ENCODE measurements at places on chromosomes 12 and 14.

GRCh38 chr12:132071040-132071810 lies 72.9 kb downstream of the DDX51 start:
- no peak for DNase-seq

DNA sequence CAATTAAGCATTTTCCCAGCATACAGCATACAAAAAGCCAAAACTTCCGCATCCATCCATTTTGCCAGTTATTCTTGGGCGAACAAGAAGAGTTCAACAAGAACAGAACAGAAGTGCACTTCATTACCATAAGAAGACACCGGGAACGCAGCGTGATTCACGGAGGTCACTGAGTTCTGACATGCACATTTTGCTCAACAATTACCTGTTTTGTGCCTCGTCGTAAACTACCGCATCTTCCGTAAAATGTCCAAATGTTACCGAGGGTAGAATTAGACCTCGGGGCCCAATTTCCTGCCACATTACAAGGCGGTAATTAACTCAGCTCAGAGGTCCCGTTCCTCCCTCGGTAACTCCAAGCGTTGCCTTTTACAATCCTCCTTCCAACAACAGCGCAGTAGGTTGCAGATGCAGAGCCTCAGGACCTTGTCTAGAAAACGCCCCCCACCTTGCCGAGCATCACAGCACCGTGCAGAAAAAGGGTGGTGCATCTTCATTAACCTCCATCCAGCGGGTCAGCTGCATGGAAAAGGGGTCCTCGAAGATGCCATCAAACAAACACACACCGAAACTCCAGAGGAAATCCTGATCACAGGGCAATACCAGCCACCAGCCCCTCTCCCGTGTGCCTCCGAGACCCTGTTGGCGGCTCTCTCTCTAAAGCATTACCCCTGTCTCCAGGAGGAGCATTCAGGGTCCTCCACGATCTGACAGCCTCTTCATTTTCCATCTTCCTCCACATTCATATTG lies 125.2 kb downstream of the BCL11B start:
- no peak for DNase-seq

DNA sequence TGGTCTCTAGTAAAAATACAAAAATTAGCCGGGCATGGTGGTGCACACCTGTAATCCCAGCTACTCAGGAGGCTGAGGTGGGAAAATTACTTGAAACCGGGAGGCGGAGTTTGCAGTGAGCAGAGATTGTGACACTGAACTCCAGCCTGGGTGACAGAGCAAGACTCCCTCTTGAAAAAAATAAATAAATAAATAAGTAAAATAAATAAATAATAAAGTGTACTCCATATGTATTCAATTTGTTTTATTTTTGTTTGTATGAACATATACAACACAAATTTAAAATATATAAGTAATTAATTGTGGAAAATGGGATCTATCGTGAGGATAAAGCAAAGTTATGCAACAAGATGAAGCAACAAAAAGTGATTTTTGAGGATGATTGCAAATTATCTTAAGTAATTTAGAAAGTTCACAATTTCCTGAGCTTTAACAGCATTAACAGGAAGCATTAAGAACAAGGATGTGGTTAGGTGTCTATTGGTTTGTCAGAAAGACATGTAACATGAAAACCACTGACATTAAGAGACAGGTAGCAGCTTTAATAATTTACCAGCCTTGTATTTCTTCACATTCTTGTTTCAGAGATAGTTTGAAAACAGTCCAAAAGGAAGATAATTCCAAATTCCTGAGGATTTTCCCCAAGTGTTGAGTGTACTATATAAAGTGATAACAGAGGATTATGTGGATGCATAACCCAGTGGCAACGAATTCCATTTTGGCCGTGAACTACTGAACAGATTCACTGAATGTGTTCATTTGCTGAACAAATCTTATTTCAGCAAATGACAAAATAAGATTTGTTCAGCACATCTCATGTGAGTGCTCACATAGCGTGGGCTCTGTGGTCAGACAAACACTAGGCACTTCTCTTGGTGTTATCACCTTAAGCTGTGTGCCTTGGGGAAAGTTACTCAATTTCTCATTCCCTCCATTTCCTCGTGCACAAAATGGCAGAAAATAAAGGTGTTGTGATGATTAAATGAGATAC lies 68.6 kb upstream of the RESF1 start:
- no peak for DNase-seq

DNA sequence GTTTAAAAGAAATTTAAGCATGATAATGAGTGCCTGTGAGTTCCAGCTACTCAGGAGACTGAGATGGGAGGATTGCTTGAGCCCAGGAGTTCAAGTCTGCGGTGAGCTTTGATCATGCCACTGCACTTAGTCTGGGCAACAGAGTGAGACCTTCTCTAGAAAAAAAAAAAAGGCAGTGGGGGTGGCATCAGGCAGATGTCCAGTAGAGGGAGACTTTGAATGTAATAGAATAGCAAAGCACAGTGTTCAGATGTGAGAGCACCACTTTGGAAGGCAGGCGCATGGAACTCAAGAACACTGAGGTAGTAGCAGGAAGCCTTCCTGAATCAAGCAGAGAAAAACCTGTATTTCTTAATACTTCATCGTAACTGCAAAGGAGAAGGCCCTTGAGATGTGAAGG lies 394.5 kb upstream of the GARIN6 start:
- DNase-seq: no peak

GRCh38 chr12:780750-781379 lies 28.5 kb downstream of the WNK1 start:
- no peak for DNase-seq

DNA sequence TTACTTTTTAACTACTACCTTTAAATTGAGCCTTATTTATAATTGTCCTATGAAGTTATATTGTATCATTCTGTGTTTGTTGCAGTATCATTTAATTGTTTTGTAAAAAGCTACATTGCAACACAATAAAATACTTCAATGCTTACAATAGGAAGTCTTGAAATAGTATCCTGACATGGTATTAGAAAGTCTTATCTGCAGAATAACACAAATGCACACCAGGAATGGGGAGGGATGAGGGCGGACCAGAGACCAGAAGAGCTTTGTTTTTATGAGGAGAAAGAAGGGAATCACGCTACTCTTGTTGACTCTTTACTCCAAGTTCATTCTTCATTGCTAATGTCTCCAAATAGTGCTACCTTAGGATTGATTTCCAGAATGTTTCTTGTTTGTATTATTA lies 120.2 kb downstream of the MON2 start:
- DNase-seq: no peak

- no peak for DNase-seq
Observed at GRCh38 chr14:100045642-100046344, 19.4 kb upstream of the EVL start.

DNA sequence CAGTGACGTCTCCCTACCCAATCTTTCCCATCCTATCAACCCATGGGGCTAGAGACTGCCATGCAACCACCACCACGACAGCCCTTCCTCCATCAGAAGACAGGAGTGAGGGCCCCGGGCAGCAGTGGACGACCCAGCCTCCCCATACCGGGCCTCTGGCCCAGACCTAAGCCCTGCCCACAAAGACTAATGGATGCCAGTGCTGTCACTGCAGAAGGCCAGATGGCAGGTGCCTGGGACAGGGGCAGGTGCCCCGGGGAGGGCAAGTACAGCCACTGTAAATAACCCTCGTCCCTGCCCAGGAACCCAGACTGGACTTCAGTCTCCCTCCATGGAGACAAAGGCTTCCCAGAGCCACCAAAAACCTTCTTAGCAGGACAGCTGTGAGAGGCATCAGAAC lies 20.3 kb upstream of the HSPB8 start:
- no peak for DNase-seq

DNA sequence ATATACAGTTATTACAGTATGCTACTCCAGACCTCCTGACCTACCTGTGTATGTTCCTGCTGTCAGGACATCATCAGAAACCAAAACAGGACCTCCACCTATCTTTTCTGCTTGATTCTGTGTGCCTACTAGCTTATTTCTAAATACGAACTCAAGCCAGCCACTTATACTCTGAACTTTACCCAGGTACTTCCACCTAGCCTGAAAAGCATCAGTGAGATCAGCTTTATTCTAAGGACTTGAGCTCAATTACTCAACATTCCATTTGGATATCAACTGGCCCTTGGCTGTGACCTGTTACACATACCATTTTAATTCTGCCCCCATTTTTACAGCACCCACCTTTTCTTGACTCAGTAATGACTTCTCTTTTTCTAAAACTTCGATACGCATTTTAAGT lies 29.2 kb downstream of the TRIP11 start:
- DNase-seq: no peak

DNA sequence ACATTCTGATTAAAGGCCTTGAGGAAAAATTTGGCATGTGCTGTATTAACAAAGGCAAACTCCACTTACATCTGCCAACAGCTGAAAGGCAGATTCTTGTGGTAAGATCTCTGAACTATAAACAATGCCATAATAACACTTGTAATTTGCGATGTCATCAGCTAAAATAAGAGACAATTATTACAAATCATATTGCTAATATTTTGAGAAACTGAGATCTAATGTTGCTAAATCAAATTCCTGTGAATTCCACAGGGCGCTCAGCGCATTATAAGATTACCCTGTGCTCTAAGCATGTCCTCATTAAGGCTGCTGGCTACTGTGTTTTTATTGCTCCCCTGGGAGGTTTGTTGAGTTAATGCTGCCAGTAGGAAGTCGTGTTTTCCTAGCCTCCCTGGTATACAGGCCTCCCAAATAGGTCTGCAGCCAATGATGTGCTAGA lies 244.8 kb downstream of the DACT1 start:
- DNase-seq: peak; percentile 46

- DNase-seq: no peak
Observed at GRCh38 chr14:76779221-76780057, 18.2 kb downstream of the VASH1 start.

- peak; percentile 30 for DNase-seq
Observed at GRCh38 chr14:63475761-63476160, 67.4 kb downstream of the PPP2R5E start.

DNA sequence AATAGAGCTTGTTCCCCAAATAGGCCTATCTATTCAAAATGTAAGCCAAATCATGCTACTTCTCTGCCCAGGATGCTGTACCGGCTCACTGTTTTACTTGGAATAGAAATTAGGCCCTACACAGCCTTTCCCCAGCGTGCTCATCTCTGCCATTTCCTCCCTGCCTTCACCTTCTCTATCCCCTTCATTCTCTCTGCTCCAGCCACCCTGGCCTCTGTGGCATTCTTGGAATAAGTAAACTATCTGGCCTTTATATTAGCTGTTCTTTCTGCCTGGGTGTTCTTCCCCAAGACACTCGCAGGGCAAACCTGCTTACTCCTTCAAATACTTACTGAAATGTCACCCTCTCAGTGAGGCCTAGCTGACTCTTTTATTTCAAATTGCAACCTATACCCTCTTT lies 30.9 kb upstream of the DYRK2 start:
- DNase-seq: no peak

Data from lung (tissue), 17 donors.